ENCODE measurements at places on chromosomes 1 and 21.

DNA sequence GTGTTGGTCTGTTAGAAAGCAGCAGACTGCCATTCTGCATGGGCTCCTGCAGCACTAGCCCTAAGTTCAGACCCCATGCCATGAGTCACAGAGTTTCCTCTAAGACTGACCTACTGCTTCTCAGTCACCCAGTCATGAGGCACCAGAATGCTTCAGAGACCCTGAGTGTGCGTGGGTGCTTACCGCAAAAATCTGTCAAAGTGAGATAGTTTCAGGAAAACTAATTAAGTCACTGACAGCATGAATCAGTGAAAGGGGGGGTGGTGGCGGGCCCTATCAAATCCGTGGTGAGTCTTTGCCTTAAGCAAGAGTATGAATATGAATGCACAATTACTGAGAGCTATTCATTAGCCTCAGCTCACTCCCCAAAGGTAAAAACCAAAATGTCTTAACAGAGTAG is 98.1 kb downstream of the KCTD3 start:
- no peak for DNase-seq

- DNase-seq, result no peak
Measured at GRCh38 chr1:26994020-26994786, 711 bp downstream of the TRNP1 start.

DNA sequence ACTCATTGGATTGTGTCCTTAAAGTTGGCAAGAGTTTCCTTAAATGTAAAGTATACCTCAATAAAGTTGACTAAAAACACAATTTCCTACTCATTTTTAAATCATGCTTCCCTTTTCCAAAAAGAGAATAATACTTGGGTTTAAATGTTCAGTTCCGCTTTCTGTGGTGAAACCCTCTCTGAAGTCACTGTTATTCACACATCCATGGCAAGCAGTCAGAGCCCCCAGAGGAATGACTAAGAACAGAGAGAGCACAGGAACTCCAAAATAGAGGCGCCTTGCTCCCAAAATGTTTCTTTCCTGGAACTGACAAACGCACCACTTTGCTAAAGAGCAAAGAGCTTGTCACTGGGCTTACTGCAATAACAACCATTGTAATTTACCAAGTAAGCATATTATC is 142.5 kb downstream of the TIAM1 start:
- DNase-seq, result no peak

DNA sequence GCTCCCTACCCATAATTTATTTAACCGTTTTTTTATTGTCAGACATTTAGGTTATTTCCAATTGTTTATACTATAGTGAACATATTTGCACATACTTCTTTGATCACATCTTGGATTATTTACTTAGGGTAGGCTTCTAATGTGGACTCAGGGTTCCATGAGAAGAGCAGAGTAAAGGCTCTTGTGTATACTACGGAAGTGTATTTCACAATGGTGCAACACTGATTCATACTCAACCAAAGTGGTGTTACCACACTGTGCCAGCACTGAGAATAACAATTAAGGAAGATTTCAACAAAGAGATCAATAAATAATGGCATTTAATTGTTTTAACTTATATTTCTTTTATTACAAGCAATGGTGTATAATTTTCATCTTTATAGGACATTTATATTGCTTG is 251.2 kb downstream of the ZNF326 start:
- no peak for DNase-seq

DNA sequence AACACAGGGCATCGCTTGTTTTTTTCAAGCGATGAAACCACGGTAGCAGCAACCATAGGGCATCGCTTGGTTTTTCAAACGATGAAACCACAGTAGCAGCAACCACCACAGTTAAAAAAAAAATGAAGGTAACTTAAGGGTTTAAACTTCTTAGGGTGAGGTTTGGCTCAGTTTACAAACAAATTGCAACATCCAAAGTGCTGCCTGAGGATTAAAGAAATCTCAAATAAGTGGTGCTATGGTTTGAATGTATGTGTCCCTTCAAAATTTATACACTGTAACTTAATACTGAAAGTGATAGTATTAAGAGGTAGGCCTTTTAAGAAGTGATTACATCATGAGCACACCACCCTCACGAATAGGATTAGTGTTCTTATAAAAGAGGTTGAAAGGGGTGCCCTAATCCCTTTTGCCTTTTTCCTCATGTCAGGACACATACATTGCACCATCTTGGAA is 6.4 kb upstream of the GBP5 start:
- DNase-seq, result no peak

- no peak for DNase-seq
Measured at GRCh38 chr1:30749691-30750583, 7.6 kb downstream of the LAPTM5 start.

DNA sequence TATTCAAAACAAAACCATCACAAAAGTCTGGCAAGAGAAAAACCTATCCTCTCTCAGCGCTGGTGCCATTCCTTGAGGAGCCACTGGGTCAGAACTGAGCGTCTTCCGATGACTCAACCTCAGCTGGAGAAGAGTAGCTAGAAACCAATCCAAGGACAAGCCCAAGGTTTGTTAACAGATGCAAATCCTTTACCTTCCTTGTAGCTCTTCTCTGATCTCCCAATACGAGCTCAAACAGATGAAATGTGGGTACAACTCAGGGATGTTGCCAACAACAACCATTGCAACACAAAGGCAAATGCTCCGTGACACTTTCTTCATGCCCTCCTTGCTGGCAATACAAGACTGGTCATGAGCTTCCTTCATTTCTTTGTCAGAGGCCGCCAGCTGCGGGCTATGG is 337.1 kb downstream of the SIPA1L2 start:
- no peak for DNase-seq

- DNase-seq, result no peak
Measured at GRCh38 chr1:201982623-201983379, at the start of gene RNPEP. RNPEP (plus strand) TSS chr1:201982648; CDS start chr1:201982667, 19 bp downstream.

- DNase-seq, result no peak
Measured at GRCh38 chr21:29007135-29007534, 12.0 kb downstream of the RWDD2B start.

GRCh38 chr1:161131523-161132409 is 701 bp downstream of the DEDD start:
- DNase-seq, result no peak

- no peak for DNase-seq
Measured at GRCh38 chr1:89980605-89981004, 14.3 kb upstream of the ZNF326 start.

DNA sequence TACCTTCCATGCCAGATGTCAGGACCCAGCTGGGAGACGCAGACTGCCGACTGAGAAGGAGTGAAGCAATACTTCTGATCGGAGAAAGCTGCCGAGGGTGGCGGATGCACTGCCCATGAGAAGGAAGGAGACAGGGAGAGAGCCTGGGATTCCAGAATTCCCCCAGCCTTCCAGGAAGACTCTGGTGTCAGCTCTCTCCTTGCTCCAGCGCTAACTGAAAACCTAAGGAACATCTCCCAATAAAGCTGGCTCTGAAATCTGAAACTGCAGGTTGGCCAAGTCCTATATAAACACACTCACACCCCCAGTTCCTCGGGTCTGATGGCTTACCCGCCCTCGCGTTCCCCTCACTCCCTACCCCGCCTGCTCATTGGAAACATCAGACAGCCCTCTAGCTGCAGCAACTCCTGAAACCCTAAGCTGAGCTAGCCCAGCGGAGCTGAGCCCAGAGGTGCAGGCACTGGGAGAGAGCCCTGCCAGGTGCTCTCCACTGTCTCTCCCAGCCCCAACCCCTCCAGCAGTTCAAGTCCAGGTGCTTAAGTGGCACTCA is 52.3 kb downstream of the PLEKHA6 start:
- no peak for DNase-seq

DNA sequence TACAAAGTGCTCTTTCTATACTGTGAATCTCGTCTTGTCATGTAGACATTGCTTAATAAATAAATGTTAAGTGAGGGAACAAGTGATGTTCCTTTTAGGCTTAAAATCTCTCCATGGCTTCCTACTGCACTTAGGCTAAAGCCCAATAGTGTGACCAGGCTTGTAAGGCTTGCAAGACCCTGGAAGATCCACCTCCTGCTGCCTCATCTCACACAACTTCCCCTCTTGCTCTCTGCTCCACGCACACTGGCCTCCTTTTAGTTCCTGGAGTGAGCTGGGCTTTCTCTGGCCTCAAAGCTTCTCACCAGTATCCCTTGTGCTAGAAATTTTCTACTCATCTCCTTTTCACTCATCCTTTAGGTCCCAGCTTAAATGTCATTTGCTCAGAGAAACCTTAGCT is 41.5 kb upstream of the DIPK1A start:
- no peak for DNase-seq

- DNase-seq, result no peak
Measured at GRCh38 chr1:241715956-241716355, 63.9 kb downstream of the WDR64 start.

- no peak for DNase-seq
Measured at GRCh38 chr1:228511546-228512445, 24.6 kb downstream of the RNF187 start.

DNA sequence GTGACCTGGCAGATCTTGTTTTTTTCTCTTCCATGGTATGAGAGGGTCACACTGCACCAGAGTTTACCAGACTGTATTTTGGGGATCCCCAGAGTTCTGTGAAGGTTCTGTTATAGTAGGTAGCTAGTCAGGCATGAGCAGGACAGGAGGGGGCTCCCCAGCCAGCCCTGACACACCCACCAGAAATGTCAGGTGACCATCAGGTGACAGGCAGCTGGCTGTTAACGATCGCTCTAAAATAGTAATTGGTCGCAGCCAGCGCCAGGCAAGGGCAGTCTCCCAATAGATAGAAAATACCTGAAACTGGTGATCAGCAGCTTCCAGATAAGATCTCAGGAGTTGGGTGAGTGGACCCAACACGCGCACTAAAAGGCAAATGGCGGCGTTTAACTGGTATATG is 264.9 kb downstream of the RHOU start:
- no peak for DNase-seq

- DNase-seq, result no peak
Measured at GRCh38 chr1:165411396-165411795, 33.5 kb downstream of the RXRG start.

- no peak for DNase-seq
Measured at GRCh38 chr1:219959540-219960203, 31.3 kb upstream of the SLC30A10 start.

- DNase-seq, result no peak
Measured at GRCh38 chr1:212828395-212828794, 19.1 kb downstream of the SPATA45 start.

DNA sequence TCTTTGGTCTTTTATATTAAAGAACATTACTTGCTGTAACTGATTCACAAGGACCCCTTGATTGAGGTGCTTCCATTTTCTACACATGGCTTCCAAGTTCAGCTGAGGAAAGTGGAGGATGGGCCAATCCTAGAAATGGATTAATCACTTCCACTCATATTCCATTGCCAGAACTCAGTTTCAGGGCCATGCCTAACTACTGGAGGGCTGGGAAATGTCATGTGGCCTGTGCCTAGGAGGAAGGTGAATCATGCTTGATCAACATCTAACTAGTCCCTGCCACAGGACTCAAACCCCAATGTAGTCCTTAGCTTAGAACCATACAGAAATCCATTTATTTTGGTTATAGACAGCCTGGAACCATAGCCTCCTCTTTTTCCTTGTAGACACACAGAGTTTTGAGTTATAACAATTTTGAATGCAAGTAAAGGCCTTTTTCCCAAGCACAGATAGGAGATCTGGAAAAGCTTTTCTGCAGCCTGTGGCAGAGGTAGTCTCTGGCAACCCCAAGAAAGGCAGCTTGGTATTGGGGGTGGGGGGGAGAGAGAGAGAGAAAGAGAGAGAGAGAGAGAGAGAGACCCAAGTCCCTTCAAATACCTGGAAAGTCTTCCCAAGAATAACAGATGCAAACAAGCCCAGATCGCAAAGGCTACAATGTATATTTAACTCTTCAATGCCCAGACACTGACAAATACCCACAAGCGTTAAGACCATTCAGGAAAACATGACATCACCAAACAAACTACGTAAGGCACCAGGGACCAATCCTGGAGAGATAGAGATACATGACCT is 12.5 kb downstream of the MAST2 start:
- DNase-seq, result no peak

- DNase-seq, result no peak
Measured at GRCh38 chr1:147270721-147271120, 28.2 kb downstream of the CHD1L start.

DNA sequence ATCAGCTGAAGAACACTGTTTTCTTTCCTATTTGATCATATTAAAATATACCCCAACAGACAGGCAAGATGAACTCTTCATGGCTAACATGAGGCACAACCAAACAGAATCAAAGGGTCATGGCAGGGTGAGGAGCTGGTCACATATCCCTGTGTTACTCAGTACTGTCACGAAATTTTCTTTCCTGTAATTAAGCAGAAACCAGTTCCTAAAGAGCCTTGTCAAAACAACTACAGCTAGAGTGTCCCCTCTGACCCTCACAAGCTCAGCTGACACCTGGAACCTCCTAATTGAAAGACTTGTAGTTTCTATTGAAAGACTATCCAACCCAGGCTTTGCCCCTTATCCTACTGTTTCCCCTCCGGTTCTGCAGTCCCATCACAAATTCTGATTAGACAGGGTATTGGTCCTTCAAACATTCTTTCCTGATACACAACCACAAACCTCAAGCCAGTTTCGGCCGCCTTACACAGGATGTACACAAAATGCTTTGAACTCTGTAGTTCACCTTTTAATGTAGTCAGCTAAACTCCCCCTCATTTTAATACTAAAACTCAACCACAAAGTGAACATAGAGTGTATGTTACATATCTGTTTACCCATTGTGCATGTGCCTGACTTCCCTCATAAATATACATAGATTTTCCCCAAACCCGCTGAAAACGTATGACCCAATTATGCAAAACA is 651.9 kb downstream of the MRPL39 start:
- no peak for DNase-seq

- no peak for DNase-seq
Measured at GRCh38 chr1:43303471-43304313, 2.9 kb downstream of the TIE1 start.

GRCh38 chr1:189084811-189085210 is 1392.9 kb downstream of the BRINP3 start:
- no peak for DNase-seq

- no peak for DNase-seq
Measured at GRCh38 chr1:19405195-19405760, 80.1 kb downstream of the CAPZB start.

GRCh38 chr21:29550205-29550604 is 251.5 kb downstream of the BACH1 start:
- DNase-seq, result no peak

GRCh38 chr1:185934476-185935189 is 200.4 kb downstream of the HMCN1 start:
- no peak for DNase-seq
